ENCODE measurements at places on chromosomes 12 and 14.

DNA sequence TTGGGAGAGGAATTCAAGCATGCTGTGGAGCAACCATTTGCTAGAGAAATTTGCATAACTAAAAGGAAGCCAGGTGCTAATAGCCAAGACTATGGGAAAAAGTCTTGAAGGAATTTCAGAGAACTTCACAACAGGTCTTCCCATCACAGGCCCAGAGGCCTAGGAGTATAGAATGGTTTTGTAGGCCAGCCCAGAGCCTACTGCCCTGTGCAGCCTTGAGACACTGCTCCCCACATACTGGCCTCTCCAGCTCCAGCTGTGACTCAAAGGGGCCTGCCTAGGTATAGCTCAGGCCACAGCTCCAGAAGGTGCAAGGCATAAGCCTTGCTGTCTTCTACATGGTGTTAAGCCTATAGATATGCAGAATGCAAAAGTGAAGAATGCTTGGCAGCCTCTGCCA is 227.1 kb downstream of the SLC2A13 start:
- no peak for DNase-seq

DNA sequence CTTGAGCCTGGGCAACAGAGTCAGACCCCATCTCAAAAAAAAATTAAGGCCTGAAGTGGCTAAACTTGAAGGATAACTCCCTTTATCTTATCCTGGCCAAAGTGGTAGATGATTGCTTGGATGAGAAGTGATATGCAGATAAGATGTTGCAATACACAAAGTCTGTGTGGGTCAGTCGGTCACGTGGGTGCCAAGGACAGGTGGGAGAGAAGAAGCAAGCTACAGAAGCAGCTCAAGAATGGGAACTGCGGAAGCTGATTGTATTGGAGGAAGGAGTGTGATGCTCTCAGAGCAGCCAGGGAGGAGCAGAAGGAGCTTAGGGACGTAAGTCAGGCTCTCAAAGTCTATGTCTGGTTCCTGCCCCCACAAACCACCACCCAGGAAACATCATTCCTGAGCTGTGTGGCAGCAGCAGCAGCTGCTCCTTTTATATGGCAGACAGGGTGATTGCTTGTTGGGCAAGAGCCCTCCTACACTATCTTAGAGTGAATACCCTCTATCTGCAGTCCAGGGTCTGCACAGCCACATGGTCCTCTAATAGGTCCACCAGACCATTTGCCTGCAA is 54.5 kb downstream of the ATP2A2 start:
- no peak for DNase-seq

DNA sequence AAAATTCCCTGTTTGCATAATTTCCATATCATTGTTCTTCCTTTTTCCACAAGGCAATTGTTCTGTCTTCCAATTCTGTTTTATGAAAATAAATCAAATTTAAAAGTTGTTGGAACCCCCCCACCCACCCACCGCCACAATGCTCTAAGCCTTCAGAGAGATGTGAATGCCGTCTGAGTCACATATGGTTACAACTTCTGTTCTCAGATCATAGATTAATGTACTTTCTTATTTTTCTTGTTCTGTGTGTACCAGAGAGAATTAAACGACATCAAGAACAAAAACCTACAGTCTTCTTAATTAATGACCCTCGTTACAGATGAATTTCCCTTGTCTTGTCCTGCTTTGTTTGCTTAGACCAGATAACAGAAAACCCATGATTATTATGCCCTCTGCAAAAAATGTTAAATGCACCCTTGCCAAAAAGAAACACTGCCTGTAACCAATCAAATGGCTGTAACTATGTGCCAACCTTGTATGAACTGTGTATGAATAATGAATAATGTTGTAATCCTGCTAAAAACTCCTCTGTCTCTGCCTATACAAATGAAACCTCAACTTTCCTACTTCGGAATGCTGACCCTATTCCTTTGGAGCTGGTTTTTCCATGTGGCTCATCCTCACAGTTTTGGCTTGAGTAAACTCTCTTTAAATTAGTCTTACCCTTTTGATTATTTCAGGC is 14.0 kb downstream of the OR6S1 start:
- DNase-seq: no peak

DNA sequence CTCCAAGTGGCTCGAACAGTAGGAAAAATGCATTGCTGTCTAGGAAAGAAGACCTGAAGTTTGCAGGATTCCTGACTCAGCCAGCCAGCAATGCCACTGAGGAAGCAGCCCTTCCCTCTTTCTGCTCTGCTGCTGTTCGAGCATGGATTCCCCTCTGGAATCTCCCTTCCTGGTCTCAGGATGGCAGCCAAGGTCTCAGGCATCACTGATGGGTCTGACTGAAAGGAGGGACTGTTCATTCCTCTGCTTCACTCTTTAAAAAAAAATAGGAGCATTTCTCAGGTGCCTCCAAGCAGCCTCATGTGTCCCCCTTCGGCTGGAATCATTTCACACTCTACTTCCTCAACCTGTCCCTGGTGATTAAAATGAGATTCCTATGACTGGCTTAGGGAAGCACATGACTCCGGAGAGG is 62.4 kb downstream of the SLC15A4 start:
- DNase-seq: no peak

- DNase-seq: no peak
These were observed 183.1 kb downstream of the PHLDA1 start for GRCh38 chr12:75848431-75848925.

DNA sequence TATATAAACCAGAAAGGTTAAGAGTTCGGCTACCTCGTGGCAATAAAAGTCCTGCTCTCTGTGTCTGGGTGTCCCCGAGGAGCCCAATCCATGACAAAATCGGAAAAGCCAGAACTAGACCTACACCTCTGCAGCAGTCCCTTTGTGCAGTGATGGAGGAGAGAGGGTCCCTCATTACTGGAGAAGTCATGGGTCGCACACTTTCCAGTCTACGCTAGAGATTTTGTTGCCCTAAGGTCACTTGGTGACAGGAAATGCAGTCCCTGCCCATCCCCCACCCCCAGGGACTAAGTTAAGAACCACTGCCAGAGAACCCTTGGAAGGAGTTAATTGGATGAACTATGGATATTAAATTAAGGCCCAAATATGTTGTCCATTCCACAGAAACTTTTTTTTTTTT is 104.4 kb upstream of the ATF7IP start:
- DNase-seq: no peak

DNA sequence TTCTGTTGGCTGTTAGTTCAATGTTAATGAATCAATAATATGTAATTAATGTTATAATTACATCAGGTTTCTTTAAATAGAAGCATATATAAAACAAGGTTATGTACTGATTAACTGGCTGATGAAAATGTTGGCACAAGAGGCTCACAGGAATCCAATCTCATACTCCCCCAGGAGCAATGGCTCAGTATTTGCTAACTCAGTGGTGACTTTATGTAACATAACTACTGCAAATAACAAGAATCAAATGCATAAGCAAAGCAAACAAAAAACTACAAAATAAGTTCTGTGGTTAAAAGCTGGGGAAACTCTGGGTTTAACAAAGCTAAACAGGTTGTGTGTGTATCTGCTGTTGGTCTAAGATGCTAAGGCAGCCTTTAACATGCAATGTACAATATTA is 27.7 kb upstream of the BBS10 start:
- DNase-seq: no peak

Data from fibroblast of lung (primary cell).